ENCODE measurements at places on chromosomes 4 and X.

DNA sequence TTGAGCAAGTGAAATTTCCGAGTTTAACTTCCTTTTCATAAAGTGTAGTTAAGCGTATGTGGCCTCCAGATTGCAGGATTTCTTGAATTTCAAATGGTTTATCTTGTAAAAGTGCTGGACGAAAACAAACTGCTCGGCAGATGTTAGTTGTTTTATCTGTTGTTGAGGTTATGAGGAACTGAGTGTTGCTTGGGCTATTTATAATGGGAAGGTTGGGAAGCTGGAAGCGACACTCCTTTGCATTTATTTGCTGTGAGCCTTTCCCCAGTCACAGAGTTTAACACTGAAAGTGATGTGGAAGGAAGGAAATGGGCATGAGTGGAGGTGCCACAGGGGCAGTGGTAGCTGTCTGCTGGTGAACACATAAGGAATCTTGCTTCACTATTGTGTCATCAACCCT lies 284.9 kb downstream of the PCDH7 start:
- DNase-seq, result no peak

DNA sequence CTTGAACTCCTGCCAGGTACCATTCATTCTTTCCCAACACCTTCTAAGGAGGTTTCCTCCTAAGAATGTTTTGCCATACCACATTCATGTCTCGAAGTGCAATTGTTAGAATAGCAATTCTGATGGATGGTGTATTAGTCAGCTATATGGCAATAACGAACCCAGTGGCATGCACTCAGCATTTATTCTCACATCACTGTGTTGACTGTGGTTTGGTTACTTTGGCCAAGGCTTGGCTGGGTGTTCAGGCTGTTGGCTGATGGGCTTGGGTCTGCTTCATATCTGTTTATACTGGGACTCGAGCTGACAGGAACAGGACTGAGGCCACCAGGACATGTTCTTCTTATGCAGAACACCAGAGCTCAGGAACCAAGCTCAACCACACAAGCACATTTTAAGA lies 31.7 kb downstream of the PSAPL1 start:
- DNase-seq, result no peak

- no peak for DNase-seq
These were observed 14.6 kb downstream of the PSAPL1 start for GRCh38 chr4:7419961-7420660.

GRCh38 chrX:134502686-134503085 lies 42.7 kb downstream of the HPRT1 start:
- no peak for DNase-seq

GRCh38 chr4:169106696-169107229 lies 96.7 kb upstream of the CBR4 start:
- DNase-seq, result no peak

DNA sequence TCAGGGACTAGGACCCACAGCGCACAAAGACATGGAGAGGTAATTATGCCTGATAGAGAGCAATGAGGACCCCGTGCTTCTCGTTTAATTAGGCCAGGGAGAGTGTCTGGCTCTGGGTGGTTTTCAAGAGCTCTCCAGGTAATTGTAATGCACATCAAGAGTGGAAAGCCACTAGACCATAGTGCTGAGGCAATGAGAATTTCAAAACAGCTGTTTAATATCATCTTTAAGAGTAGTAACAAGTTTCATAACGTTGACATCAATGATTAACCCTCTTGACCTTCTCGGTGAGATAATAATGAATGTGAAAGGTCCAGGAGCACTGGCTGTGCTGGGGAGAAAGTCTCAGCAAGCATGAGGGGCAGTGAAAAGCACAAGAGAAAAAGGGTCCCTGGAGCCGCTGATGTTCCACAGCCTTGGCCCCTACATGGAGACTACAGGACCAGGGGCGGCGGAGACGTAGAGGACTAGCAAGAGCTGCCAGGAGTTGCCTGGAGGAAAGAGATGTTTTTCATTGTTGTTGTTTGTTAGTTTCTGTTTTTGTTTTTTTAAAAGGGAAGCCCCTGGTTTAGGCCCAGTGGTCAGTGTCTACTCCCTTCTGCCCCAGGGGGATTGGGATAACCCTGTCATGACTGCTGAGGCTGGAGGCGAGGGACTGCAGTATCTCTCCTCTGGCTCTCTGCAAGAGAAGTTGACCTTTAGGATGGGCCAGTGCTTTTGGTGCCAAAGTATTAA lies 14.8 kb upstream of the CXCR3 start:
- no peak for DNase-seq

- DNase-seq, result no peak
These were observed 128.5 kb upstream of the CYSLTR1 start for GRCh38 chrX:78455901-78456300.

GRCh38 chrX:129310000-129310399 lies 213.3 kb downstream of the SMARCA1 start:
- DNase-seq, result no peak

DNA sequence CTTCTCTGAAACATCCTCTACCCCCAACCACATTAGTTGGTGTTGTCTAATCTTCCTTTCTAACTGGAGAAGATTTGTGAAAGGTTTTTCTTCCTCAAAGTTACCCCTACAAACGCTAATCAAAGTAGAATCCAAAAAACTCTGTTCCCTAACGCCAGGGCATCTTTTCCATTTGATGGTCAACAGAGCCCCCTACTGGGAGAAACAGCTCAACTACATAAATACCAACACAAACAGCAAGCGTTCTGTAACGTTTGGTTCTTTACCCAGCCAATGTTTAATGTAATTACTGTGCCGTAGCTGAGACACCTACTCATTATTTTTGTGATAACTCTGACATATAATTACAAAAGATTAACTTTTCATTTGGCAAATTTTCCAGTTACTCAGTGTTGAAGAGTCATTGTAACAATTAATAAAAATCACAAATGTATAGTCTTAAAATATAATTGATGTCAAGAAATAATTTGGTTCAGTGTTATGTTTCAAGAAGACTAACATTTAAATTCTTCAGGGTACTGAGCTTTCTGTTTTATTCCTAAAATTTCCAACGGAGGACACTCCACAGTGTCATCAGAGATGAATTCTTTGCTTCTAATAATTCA lies 94.9 kb upstream of the TBC1D9 start:
- peak; percentile 31 for DNase-seq

DNA sequence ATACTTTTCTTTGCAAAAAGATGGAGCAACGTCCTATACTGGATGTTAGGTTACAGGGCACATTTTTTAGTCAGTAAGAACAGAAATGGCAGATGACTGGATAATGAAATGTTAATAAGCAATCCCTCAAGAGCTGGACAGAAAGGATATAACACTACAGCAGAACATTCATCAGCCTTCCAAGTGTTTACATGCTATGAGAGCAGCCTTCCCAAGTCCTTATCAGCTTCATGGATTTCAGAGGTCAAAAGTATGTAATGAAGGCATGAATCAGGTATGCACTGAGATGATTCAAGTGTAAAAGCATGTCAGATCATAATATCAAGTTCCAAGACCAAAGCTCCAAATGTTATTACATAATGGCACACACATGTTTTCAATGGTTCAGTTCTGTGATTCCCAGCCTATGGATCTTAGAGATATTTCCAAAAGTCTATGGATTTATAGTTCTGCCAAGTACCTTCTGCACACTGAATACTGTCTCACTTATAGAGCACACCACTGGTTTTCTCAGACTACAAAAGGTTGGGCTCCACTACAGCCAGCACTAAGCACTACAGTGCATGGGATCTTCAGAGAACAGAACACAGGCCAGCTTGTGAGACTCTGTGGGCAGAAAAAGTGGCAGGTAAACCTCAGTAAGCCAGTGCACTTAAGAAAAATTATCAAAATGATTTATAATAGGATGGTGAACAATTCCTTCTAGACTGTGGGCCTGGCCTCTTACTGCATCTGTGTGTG lies 49.2 kb downstream of the GPC4 start:
- no peak for DNase-seq

- DNase-seq, result no peak
These were observed 25.6 kb upstream of the MAGEA1 start for GRCh38 chrX:153153516-153153915.

GRCh38 chrX:46408553-46409407 lies 136.4 kb downstream of the ZNF674 start:
- peak; percentile 19 for DNase-seq

DNA sequence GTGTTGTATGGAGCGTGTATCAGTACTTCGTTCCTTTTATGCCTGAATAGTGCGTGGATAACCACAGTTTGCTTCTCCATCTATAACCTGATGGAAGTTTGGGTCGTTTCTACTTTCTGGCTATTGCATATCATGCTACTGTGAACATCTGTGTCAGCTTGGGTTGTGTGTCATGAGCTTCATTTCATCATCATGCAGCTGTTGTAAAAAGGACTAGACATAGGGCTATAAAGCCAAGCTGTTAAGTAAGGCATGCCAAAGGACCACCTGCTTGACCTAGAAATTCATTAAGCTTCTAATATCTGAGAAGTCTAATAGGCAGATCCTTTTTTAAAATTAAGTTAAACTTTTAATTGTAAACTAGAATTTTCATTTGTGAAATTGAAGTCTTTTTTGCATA lies 18.4 kb downstream of the SMS start:
- DNase-seq, result no peak

DNA sequence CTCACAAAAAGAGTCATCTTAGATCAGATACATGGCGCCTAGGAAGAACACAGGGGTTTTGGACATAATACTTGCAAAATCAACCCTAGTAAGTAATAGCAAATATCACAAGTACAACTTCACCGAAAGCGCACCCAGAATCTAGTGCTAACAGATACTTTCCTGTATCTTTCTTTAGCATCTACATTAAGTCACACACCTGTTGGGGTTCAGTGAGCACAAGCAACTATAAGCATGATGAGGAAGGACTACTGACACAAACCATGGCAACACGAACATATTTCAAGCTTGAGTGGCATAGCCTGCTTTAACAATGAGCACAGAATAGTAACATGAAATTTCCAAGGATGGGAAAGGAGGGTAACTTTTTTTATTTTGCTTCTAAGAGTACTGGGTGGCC lies 116.1 kb downstream of the GPC3 start:
- DNase-seq, result no peak

GRCh38 chr4:122643257-122643656 lies 22.4 kb upstream of the IL21 start:
- no peak for DNase-seq

GRCh38 chr4:86032476-86033022 lies 327.3 kb downstream of the MAPK10 start:
- no peak for DNase-seq

GRCh38 chrX:18647621-18648020 lies 24.3 kb downstream of the RS1 start:
- DNase-seq, result no peak

DNA sequence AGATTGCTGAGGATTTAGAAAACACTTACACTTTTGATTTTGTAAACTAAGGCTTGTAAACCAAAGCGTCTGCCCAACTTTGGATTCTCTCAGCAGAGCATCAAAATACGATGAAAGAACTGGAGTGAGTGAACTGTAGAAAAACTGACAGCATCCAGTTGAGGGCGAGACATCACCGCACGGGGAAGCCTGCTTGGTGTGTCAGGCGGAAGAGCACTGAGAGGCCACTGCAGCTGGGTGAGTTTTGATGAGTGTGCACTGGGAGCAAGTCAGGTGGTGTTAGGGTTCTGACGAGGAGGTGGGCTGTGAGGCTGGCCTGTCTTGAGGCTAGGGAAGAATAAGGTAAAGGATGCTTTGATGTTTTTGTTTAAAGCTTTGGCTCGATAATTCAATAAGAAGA lies 46.8 kb upstream of the CLDN24 start:
- no peak for DNase-seq

- DNase-seq, result no peak
These were observed 54.1 kb upstream of the PRPS1 start for GRCh38 chrX:107574054-107574683.

DNA sequence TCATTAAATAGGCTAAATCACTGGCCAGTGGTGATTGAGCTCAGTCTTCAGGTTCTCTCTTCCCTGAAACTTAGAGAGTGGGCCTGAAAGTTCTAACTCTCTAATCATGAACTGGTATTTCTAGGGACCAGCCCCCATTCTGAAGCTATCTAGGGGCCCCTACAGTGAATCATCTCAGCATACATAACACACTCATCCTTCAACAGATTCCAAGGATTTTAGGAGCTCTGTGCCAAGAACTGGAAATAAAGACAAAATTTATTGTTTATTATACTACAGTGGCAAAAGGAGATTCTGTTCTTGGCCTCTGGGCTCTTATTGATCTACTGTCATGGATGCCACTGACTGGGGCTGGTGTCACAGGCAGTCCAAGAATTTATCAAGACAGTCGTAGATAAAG lies 263.8 kb upstream of the IGFBP7 start:
- no peak for DNase-seq

GRCh38 chrX:31604629-31605221 lies 532.9 kb upstream of the FTHL17 start:
- DNase-seq, result no peak

GRCh38 chr4:148112231-148112982 lies 329.8 kb downstream of the NR3C2 start:
- no peak for DNase-seq

DNA sequence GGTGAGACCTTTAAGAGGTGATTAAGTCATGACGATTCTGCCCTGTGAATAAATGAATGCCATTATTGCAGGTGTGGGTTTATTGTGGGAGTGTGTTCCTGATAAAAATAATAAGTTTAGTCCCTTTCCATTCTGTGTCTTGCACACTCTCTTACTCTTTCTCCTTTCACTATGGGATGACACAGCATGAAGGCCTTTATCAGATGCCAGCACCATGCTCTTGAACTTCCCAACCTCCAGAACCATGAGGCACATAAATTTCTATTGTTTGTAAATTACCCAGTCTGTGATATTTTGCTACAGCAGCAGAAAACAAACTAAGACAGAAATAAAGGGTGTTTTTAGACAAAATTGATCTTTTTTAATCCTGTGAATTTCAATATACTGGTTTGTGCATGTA lies 10.5 kb downstream of the SFRP2 start:
- DNase-seq, result no peak

GRCh38 chr4:184745831-184746795 lies 12.2 kb upstream of the CENPU start:
- no peak for DNase-seq

DNA sequence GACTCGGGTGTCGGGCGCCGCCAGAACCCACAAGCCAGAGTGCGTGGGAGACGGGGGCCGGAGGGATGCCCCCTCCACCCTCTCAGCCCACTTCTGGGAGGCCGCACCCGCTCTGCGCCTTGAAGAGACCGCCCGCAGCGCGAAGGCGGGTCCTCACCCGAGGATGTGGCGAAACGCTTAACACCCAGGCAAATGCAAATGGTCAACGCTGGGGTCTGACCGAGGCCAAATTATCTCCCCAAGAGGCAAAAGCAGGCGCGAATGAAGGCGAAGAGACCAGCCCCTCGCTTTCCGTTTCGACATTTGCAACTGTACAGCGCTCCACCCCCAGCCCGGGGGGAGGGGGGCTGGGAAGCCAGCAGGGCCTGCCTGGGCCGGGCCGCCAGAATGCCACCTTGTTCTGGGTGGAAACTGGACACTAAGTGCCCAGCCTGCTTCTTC lies 137.7 kb upstream of the ZIC3 start:
- no peak for DNase-seq

GRCh38 chr4:8383451-8384160 lies 56.9 kb downstream of the ACOX3 start:
- no peak for DNase-seq

DNA sequence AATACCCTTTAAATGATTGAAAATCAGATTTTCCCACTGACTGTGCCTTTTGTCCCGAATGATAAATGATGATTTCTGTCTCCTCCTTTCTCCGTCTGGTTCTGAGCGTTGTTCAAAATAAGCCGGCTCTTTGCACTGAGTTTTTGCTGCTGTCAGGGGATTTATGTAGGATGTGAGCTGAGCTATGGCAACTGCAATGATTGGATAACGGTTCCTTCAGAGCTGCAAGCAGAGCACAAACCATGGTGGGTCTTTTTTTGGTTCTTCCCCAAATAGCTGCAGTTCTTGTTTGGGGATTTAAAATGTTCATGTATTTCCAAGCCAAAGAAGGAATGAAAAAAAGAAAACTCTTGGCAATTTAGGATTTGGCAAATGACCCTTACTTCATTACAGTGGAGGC lies 124.5 kb upstream of the CASK start:
- no peak for DNase-seq
